Activated naive CD4-positive, alpha-beta T cell treated with Interleukin-2 at 50 U/mL for 16 hours (primary cell): ENCODE measurements at places on chromosomes 7 and 10.

GRCh38 chr10:17648243-17649035 lies 4.5 kb downstream of the STAM start:
- peak; percentile 35 for DNase-seq

GRCh38 chr10:99872367-99873162 lies 90.1 kb downstream of the ABCC2 start:
- DNase-seq, result no peak

- DNase-seq, result no peak
Measured at GRCh38 chr10:103181244-103181643, 11.8 kb downstream of the NT5C2 start.

GRCh38 chr7:71769326-71769725 lies 637.4 kb downstream of the GALNT17 start:
- DNase-seq, result no peak

DNA sequence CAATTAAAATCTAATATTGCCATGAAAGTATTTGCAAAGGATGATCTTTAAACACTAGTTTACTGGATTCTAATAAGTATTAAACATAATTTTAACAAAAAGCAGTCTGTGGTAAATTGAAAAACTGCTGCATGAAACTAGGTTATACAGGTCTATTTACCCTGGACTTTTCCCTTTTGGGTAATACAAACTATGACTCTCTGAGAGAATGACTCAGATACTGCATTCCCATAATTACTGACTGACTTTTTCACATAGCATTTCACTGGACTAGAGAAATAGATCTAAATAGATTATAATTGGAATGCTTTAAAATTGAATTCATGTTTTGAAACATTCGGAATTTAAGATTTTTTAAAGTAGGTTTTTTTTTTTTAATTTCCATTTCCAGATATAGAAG lies 395.7 kb downstream of the THSD7A start:
- no peak for DNase-seq

DNA sequence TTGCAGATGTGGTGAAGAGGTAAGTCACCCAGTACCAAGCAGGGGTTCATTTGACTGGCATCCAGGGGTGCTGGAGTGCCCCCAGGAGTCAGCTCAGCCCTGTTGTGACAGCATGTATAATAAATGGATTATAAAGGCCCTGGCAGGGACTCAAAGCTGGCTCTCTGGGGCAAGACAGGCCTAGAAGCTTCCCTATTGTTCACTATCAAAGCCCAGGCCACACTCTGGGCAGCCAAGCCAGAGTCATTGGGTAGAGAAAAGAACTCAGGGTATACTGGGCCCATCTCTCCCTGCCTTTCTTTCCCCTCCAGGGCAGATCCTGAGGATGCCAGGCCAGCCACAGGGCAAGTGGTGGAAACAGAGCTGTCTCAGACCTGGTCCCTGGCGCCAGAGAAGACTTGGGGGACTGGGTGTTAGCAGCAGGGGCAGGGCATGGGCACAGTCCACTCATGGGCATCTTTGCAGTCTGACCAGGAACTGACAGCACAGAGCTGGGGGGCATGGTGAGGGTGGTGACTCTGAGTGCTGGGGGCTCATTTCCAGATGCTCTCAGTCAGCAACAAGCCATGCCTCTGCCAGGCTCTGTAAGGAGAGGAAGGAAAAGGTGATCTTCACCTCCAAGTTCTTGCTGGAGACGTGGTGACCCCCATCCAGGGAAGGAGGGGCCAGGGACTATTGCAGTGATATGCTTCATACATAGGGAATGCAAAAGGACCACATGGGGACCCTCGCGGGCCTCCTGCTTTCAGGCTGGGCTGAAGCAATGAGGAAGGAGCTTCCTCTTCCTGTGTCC lies 11.7 kb downstream of the RBP3 start:
- DNase-seq, result no peak

GRCh38 chr7:69517985-69518704 lies 80.1 kb upstream of the AUTS2 start:
- DNase-seq, result no peak

- no peak for DNase-seq
Measured at GRCh38 chr10:95434583-95434982, 126.6 kb downstream of the SORBS1 start.

GRCh38 chr10:11823122-11823988 lies at the start of gene PROSER2:
Gene PROSER2, plus strand, starts transcription at chr10:11823356. Its CDS starts 28,722 bp downstream, at chr10:11852078.
- DNase-seq, result peak; percentile 30

- DNase-seq, result no peak
Measured at GRCh38 chr7:95777269-95777668, 4.9 kb downstream of the DYNC1I1 start.

DNA sequence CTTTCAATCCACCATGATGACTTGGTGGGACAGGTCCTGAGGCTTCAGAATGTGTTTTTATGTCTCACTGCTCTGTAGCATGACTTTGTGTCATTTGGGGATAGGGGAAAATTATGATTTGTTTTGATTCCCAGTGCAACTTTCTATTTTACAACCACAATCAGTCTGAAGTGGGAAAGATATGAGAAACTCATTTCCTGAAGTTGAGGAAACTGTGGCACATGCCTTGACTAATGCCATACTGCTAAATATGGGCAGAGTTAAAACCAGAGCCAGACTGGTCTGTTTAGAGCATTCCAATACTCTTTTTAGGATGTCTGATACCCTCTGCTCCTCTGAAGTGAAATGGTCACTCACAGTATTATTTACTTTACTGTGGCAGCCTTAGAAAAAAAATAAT lies 307.7 kb downstream of the ADRA2A start:
- DNase-seq, result no peak

- no peak for DNase-seq
Measured at GRCh38 chr10:132812520-132812919, 26.6 kb upstream of the NKX6-2 start.

DNA sequence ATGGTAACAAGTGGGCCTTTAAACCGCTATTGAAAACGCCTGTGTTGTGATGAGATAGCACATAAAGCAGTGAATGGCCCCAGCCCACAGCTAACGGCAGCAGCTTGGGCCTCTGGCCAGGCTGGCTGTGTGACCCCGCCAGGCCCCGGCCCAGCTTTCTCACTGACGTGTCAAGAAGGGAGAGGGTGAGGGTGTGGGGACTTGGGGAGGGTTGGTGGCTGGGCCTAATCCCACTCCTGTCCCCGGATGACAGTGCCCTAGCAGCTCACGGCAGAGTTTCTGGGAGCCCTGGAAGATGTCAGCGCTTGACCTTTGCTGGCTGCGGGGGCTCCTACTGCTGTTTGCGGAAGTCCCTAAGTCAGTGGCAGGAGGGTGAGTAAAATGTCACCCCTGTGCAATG lies 88.9 kb upstream of the SHH start:
- no peak for DNase-seq

DNA sequence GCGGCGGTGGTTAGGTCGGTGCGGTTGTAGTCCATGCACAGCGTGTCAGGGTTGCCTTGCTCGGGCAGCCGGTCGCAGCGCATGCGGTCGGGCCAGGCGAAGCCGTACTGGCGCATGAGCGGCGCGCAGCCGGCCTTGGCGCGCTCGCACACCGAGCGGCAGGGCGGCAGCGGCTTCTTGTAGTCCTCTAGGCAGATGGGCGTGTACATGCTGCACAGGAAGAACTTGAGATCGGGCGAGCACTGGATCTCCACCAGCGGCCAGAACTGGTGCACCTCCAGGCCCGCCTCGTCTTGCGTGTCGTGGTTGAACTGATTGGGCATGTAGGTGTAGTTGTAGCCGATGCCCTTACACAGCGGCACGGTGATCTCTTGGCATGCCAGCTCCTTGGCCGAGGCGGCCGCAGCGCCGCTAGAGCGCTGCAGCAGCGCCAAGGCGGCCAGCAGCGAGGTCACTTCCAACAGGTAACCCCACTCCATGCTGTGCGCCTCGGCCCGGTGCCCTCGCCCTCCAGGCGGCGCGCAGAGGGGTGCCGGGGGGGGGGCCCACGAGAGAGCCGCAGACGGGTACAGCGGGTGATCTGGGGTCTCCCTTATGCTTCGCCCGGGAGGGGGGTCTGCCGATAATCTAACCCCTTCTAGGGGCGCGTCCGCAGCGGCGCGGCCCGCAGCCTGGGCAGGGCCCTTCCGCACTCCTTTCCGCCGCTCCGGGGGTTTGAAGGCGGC lies 983 bp downstream of the FZD8 start:
- DNase-seq, result peak; percentile 51

GRCh38 chr10:62978482-62978881 lies 154.6 kb upstream of the NRBF2 start:
- no peak for DNase-seq

DNA sequence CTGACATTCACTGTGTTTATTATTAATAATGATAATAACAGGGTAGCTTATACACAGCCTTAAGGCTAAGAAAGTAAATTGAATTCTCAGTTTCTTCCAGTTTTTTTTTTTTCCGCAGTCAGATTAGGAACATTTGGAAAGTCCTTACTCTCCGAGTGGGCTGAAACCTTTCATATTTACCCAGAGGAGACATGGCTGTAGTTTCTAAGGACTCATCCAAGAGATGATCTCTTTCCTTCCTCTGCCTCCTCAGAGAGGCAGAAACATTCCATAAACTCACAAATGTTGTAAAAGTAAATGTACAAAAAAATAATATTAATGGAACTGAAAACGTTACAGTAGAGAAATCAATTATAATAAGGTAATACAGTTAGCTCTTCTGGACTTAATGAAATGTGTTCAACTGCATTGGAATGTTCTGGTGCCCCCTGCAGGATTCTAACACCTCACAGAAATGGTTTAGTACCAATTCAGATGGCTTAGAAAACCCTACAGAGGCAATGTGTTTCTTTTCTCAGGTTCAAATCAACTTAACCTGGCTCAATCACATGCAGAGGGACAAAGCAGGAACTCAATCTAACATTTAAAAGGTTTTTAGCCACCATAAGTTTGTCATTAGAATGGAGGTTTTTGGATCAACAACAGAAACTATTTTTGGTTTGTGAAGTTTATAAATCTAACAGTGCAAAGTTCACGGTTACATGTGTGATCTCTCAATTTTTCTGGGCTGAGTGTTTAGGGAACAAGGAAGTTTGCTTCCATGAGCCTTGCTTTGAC lies 71.7 kb downstream of the ICA1 start:
- peak; percentile 62 for DNase-seq

- DNase-seq, result no peak
Measured at GRCh38 chr7:143202161-143202560, 18.9 kb downstream of the TAS2R39 start.

- DNase-seq, result no peak
Measured at GRCh38 chr7:35797311-35797710, 3.5 kb upstream of the SEPTIN7 start.

- DNase-seq, result no peak
Measured at GRCh38 chr7:390761-391410, 100.9 kb downstream of the FOXL3 start.

DNA sequence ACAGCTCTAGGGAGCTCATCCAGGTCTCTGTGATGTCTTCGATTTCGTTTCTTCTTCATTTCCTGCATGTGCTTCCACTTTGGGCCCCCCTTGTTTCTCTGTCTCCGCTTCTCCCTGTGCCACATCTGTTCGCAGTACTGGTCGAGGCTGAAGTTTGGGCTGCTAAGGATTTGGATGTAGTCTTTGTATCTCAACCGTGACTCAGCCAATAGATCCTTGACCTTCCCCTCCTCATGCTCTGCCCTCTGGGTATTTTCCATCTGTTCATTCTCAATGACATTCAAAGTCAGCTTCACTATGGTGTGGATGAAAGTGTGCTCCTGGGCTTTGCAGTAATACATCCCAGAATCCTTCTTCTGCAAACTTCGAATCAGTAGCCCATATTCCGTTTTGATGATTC lies 187.4 kb downstream of the SEMA3D start:
- no peak for DNase-seq

DNA sequence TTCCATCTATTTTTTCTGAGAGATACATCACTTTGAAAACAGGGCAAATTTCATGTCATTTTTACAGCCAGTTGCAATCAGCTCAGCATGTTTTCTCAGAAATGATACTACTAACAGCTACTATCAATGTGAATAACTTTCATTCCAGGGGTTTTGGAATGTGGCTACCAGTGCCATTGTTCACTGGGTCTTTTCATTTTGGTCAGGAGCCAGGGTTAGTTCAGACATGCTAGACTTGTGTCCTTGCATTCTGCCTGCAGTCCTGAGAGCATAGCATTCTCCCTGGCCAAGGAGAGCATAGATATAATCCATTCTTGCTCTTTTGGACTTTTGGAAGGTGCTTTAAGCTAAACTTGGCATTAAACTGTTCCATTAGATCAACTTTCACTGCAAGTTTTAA lies 160.9 kb upstream of the NEBL start:
- no peak for DNase-seq

DNA sequence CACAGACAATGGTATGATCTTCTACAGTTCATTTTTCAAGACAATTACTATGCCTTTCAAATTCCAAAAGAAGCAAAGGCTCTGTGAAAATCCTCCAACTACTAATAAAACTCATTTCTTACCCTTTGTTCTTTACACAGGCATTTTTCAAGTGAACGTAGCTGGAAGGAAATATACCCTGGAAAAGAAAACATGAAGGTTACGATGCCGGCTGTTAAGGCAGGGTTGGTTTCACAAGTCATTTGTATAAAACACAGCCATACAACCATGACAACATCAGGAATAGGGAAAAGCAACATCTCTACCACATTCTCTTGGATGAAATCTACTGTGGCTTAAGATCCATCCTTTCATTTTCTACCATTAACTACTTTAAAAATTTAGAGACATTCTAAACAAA lies 207.9 kb downstream of the DOCK4 start:
- no peak for DNase-seq
